Spleen (tissue), 13 donors: ENCODE measurements at places on chromosomes 6 and 20. TPM values are rescaled to one million over a fixed set of nuclear protein-coding genes. Genes with fewer than 3 reads are reported as not detected.

- H3K36me3 ChIP-seq, result peaks cover 28% of the 10 kb centered on the region
- H3K27ac ChIP-seq, result peak overlapping the region; percentile 12
Measured at GRCh38 chr6:52522655-52523054, 54.2 kb downstream of the TRAM2 start.

Gene RAET1L
- total RNA-seq, result not detected

DNA sequence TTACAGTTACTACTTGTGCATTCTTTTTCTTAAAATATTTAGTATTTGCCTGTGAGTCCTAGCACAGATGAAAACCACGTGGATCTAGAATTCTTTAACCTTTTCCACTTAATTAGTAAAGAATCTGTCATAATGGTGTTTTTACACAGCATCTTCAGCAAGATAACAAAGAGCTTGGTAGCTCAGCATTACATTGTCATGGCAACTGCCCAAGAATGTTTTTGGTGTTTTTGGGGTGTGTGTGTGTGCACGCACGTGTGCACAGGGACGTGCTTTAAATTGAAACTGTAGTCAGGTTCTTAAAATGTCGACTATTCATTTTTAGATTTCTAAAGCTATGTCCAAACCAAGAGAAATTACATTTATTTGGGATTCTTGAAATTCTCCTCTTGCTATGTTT lies 108.0 kb downstream of the FIG4 start:
- no peak overlapping the region for H3K27ac ChIP-seq
- no peaks in the 10 kb centered on the region for H3K27me3 ChIP-seq
- no peak for DNase-seq
- no peak overlapping the region for H3K4me3 ChIP-seq

GRCh38 chr6:92810913-92811312 lies 608.4 kb downstream of the EPHA7 start:
- H3K4me3 ChIP-seq, result no peak overlapping the region
- no peaks in the 10 kb centered on the region for H3K27me3 ChIP-seq
- no peak for DNase-seq

Gene HLA-DOA
- 30.8 TPM for total RNA-seq

Gene RSPO4
- total RNA-seq, result not detected

DNA sequence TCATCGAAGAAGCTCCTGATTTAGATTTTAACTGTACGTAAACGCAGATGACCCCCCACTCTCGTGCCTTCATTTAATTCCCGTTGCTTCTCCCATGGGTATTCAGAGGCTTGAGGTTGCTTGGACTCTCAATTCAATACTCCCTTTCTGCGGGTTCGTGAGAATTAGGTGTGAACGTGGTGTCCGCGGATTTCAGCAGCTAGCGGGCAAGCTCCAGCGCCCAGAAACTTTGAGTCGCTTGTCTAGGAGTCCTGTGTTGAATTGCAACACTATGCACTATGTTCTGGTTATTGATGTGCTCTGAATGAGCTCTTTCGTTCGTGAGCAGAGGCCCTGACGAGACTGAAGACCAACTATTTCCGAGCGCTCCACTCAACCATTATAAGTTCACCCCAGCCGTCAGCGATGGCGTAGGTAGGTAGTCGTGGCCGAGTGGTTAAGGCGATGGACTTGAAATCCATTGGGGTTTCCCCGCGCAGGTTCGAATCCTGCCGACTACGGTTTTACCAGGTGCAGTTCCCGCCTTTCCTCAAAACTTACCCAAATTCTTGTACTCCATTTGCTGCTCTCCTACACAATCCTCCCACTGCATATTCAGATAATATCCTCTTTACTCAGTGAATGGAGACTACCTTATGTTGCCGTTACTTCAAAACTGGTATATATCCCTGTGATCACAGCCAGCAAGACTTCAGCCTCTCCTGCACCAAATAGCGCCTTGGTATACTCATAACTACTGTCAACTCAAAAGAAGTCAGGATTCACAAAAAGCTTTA lies 72.6 kb upstream of the ZNF184 start:
- no peak overlapping the region for H3K4me3 ChIP-seq
- no peaks in the 10 kb centered on the region for H3K36me3 ChIP-seq
- H3K27me3 ChIP-seq, result peaks cover 78% of the 10 kb centered on the region
- peaks cover 5% of the 10 kb centered on the region for H3K4me1 ChIP-seq
- H3K27ac ChIP-seq, result no peak overlapping the region
- DNase-seq, result no peak

DNA sequence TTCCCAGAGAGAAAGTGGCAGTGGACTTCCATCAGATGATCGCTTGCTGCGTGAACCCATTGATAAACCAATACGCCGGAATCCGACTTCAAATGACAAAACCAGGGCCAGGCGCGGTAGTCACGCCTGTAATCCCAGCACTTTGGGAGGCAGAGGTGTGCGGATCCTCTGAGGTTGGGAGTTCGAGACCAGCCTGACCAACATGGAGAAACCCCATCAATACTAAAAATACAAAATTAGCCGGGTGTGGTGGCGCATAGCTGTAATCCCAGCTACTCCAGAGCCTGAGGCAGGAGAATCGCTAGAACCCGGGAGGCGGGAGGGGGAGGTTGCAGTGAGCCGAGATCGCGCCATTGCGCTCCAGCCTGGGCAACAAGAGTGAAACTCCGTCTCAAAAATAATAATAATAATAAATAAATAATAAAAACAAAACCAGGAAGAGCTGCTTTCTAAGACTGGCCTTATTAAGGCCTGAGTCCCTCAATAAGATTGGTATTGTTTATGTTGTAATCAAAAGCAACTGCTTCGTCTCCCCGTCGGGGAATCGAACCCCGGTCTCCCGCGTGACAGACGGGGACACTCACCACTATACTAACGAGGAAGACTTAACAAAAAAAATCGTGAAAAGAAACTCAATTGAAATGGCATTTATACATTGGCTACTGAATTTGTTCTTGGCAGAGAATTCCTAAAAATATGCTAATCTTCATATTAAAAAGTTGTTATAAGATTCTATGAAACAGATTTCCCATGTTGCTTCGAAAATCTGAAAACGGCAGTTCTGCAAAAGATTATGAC lies 110.2 kb upstream of the ZNF184 start:
- no peak for DNase-seq
- H3K27me3 ChIP-seq, result peaks cover 5% of the 10 kb centered on the region
- no peak overlapping the region for H3K4me3 ChIP-seq
- H3K36me3 ChIP-seq, result no peaks in the 10 kb centered on the region
- no peaks in the 10 kb centered on the region for H3K4me1 ChIP-seq

- no peaks in the 10 kb centered on the region for H3K4me1 ChIP-seq
- H3K27ac ChIP-seq, result no peak overlapping the region
- no peaks in the 10 kb centered on the region for H3K27me3 ChIP-seq
- no peaks in the 10 kb centered on the region for H3K36me3 ChIP-seq
Measured at GRCh38 chr6:99822741-99823512, 171.1 kb downstream of the MCHR2 start.

DNA sequence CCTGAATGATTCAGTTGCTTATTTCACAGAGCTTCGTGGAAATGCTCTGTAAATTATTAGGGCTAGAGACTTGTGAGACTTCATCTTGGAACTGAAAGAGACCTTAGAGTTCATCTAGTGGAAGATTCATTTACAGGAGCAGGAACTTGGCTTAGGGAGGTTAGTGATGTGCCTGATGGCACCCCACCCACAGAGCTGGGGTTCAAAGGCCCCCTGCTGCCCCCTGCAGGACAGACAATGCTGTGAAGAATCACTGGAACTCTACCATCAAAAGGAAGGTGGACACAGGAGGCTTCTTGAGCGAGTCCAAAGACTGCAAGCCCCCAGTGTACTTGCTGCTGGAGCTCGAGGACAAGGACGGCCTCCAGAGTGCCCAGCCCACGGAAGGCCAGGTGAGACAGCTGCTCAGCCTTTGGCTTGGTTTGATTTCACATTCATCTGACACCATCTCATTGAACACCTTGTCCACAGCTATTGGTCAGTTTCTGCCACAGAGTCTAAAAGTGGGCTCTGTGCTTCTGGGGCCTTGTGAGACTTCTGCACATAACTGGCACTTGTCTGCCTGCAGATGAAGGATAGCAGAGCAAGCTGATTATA lies 25.1 kb downstream of the MYBL2 start:
- H3K4me1 ChIP-seq, result no peaks in the 10 kb centered on the region
- H3K27me3 ChIP-seq, result no peaks in the 10 kb centered on the region
- H3K36me3 ChIP-seq, result no peaks in the 10 kb centered on the region
- no peak overlapping the region for H3K4me3 ChIP-seq

GRCh38 chr20:36477475-36477874 lies 63.8 kb upstream of the MYL9 start:
- peaks cover 37% of the 10 kb centered on the region for H3K36me3 ChIP-seq
- H3K4me3 ChIP-seq, result no peak overlapping the region
- DNase-seq, result no peak
- no peak overlapping the region for H3K27ac ChIP-seq
- peaks cover 68% of the 10 kb centered on the region for H3K4me1 ChIP-seq
- H3K27me3 ChIP-seq, result no peaks in the 10 kb centered on the region

DNA sequence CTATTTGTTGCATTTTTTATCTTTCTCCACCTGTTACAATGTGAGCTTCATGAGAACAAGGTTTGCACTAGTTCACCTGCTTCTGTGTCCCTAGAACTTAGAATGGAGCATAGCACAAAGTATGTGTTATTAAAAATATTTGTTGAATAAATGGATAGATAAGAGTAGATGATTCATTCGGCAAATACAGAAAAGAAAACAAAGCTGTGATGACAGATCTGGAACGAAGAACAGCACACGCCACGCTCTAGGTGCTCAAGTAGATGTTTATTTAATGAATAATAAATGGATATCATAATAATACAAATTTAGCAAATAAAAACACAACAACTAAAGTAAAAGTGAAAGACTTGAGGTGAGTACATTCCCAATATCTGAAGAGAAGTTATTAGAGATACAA lies 273.1 kb downstream of the HAO1 start:
- no peak overlapping the region for H3K4me3 ChIP-seq
- no peaks in the 10 kb centered on the region for H3K4me1 ChIP-seq
- no peaks in the 10 kb centered on the region for H3K36me3 ChIP-seq
- H3K27ac ChIP-seq, result no peak overlapping the region
- DNase-seq, result no peak

GRCh38 chr6:69232496-69232895 lies 564.3 kb downstream of the LMBRD1 start:
- no peaks in the 10 kb centered on the region for H3K27me3 ChIP-seq
- H3K36me3 ChIP-seq, result no peaks in the 10 kb centered on the region
- H3K4me3 ChIP-seq, result no peak overlapping the region
- H3K4me1 ChIP-seq, result no peaks in the 10 kb centered on the region
- no peak for DNase-seq

- no peaks in the 10 kb centered on the region for H3K4me1 ChIP-seq
- no peak overlapping the region for H3K4me3 ChIP-seq
- DNase-seq, result no peak
- peaks cover 4% of the 10 kb centered on the region for H3K36me3 ChIP-seq
- H3K27me3 ChIP-seq, result no peaks in the 10 kb centered on the region
- H3K27ac ChIP-seq, result no peak overlapping the region
Measured at GRCh38 chr6:107304421-107305025, 154.8 kb downstream of the PDSS2 start.

DNA sequence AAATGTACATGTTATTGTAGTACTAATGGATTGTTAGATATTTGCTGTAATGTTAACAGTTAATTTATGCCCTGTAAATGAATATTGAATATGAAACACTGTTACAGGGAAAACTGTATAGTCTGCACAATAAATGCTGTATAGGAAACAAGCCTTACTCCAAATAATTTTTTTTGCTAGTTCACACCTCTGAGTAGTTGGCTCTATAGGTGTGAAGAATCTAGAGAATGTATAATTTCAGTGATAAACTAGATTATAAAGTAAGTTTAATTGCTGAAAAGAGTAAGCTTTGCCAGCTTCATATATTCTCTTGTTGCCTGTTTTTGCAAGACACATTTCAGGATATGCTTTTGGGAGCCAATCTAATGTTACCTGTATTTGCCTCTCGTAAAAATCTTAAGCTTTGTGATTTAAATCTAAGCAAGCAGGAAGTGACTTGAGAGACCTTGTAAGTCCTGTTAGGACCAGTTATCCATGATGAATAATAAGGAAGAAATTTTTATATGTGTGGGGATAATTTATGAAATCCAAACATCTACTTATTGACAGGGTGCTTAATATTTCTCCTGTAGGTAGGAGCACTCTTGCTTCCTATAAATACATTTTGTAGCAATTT lies 232.4 kb downstream of the ZFAND3 start:
- no peak for DNase-seq
- no peaks in the 10 kb centered on the region for H3K36me3 ChIP-seq
- no peak overlapping the region for H3K27ac ChIP-seq
- no peaks in the 10 kb centered on the region for H3K27me3 ChIP-seq
- no peak overlapping the region for H3K4me3 ChIP-seq
- H3K4me1 ChIP-seq, result no peaks in the 10 kb centered on the region

- H3K27ac ChIP-seq, result no peak overlapping the region
- no peaks in the 10 kb centered on the region for H3K27me3 ChIP-seq
- no peak overlapping the region for H3K4me3 ChIP-seq
- peak; percentile 30 for DNase-seq
Measured at GRCh38 chr20:23265226-23265625, 85.4 kb upstream of the NXT1 start.

DNA sequence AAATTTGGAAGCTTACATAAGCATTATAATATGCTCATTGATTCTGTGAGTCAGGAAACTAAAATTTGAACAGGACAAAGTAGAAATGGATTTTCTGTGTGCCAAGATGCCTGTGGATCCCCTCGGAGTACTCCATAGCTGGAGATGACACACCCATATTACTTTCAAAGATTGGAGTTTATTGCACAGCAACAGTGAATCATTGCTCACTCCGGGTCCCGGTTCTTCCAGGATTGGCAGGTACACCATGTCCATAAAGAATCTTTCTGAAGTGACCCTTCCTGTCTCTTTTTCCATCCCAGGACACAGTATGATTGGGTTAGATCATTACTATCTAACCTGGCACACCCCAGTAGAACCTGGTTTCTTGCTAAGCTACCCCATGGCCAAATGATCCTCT lies 2.7 kb upstream of the BTN2A2 start:
- peaks cover 19% of the 10 kb centered on the region for H3K4me1 ChIP-seq
- peaks cover 28% of the 10 kb centered on the region for H3K36me3 ChIP-seq
- DNase-seq, result no peak
- H3K27me3 ChIP-seq, result no peaks in the 10 kb centered on the region
- no peak overlapping the region for H3K4me3 ChIP-seq

DNA sequence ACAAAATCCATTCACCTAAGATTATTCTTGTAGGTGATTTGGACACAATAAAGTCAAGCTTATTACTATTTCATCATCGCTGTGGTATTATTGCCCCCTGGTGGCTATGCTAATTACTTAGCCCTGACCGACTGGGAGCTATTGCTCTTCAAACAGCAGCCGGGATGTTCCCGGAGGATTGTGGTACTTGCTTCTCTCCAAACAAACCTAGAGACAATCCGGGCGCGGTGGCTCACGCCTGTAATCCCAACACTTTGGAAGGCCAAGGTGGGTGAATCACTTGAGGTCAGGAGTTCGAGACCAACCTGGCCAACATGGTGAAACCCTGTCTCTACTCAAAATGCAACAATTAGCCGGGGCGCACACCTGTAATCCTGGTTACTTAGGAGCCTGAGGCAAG lies 15.4 kb upstream of the STMND1 start:
- no peak overlapping the region for H3K4me3 ChIP-seq
- no peaks in the 10 kb centered on the region for H3K27me3 ChIP-seq
- no peak for DNase-seq
- no peak overlapping the region for H3K27ac ChIP-seq
- H3K4me1 ChIP-seq, result no peaks in the 10 kb centered on the region
